Stimulated activated CD8-positive, alpha-beta memory T cell treated with anti-CD3 and anti-CD28 coated beads, Interleukin-4, amount 100 ng/mL, for 24 hours (primary cell): ENCODE measurements at places on chromosomes 11 and 22.

DNA sequence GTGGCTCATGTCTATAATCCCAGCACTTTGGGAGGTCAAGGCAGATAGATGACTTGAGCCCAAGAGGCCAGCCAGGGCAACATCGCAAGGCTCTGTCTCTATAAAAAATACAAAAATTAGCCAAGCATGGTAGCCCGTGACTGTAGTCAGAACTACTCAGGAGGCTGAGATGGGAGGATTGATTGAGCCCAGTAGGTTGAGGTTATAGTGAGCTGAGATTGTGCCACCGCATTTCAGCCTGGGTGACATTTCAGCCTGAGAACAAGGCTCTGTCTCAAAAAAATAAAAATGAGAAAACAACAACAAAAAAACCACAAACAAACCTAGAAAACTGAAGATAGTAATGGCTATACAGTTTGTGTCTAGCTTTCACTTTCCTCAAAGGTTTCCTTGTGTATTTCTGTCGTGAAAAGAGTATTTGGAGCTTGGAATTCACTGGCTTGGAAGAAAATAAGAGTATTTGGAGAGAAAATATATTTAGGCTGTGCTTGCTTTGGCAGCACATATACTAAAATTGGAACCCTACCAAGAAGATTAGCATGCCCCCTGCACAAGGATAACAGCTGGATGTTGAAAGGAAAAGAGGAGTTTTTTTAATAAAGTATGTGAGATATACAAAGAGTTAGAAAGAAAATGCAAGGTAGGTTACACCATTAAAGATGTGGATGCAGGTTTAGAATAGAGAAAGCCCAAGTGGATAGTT, 3.9 kb upstream of the BIRC3 start:
- DNase-seq = no peak

- DNase-seq = no peak
Measured at GRCh38 chr11:66727282-66728037, 1.6 kb downstream of the SPTBN2 start.

- no peak for DNase-seq
Measured at GRCh38 chr11:57386178-57386940, 4.1 kb downstream of the PRG2 start.

DNA sequence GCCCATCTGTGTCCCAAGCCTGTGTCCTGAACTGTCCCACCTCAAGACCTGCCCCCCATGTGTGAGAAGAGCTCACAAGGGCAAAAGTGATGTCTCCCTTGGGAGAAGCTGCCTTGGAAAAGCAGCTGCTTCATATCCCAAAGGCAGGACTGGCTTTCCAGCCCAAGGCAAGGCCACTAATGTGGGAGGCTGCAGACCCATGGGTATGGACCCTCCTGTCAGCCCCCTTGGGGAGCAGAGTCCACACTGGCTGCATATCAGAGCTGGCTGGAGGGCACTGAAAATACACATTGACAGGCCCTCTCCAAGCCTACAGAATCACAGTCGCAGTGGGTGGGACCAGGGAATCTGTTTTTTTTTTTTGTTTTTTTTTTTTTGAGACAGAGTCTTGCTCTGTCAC, 2.7 kb downstream of the PELI3 start:
- no peak for DNase-seq
